ENCODE measurements at places on chromosomes 3 and 15.

DNA sequence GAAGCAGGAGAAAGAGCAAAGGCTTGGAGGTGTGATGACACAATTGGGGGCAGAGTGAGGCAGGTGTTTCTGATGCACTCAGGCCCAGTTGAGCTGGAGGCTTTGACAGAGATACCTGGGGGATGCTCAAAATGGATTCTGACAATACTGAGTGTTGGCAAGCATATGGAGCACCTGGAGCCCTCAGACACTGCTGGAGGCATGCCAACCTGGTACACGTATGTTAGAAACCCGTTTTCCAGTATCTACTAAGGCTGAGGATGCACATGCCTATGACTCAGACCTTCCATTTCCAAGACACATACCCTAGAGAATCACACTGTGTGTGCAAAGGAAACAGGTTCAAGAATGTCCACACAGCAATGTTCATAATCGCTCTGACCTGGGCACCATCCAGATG lies 58.7 kb downstream of the WNT7A start:
- no peak for DNase-seq

- no peak for DNase-seq
These were observed 8.5 kb upstream of the FBLN2 start for GRCh38 chr3:13540297-13540995.

DNA sequence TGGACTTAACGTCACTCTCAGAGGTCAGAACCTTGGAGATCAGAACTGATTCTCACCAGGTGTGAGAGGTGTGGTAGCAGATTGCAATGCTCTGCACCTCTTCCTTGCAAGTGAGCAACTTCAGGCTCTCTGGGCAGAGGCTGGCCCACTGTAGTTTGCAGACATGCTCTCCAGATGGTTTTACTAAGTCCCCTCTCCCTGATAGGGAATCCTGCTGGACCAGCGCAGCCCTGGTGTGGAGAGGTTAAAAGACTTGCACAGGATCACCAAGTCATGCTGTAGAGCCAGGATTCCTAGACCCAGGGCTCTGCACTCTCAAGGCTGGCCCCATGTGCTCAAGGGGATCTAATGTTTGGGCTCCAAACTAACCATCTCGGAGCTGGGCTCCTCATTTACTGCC lies 62.2 kb downstream of the RPL39L start:
- no peak for DNase-seq

GRCh38 chr15:99180964-99181306 lies 68.4 kb downstream of the TTC23 start:
- no peak for DNase-seq

- no peak for DNase-seq
These were observed 67.1 kb upstream of the UBE2E2 start for GRCh38 chr3:23136054-23136453.

GRCh38 chr3:194713299-194714136 lies 27.8 kb downstream of the FAM43A start:
- no peak for DNase-seq

DNA sequence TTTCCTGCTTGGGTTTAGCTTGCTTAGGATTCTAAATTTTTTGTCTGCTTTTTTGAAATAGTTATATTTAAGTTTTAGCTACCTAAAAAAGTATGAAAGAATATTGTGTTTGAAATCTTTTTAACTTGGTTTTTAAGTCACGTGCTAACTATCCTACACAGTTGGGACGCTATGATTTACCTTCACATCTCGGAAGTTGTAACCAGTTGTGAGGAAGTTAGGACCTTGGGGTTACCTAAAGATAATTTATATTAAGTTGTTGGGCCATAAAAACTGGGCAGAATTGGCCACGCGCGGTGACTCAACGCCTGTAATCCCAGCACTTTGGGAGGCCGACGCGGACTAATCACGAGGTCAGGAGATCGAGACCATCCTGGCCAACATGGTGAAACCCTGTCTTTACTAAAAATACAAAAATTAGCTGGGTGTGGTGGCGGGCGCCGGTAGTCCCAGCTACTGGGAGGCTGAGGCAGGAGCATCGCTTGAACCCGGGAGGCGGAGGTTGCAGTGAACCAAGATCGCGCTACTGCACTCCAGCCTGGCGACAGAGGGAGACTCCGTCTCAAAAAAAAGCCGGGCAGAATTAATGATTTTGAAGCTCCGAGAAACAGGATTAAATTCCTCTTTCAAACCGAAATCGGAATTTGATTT lies 1.0 kb downstream of the ZFAND6 start:
- DNase-seq, result peak; percentile 70

DNA sequence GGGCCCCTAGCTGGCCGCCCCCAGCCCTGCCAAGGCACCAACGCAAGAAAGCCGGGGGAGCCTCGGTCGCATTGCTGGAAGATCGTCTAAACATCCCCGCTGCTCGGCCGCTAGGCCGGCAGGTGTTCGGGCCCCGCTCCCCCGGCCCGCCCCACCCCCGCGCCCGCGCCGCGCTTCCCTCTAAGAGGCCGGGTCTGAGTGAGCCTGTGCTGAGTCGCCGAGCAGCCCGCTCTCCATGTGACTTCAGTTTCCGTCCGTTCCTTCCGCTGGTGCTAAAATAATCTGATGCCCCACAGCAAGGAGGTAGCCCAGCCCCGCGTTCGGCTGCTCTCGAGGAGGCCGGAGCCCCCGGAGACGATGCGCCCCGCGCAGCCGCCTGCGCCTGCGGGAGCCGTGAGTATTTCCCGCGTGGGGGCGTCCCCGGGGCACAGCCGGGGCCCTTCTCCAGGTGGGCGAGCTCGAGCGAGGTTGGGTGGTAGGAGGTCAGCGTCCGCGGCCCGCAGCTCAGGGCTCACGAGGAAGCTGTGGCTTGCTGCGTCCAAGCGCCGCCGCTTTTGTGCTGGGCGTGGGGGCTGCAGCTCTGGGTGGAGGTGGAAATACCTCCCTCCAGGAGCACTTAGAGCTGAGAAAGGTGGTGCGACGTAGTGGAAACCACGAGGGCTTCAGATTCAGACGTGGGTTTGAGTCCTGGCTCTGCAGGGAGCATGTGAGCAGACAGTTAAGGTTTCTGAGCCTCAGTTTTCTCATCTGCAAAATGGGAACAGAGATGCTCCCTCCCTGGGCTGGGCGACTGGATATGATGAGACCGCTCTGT lies at the start of gene NRROS:
Gene NRROS, plus strand, starts transcription at position 212 of the 814 bp plus-strand sequence. CDS start 14,846 bp downstream, outside the sequence.
- peak; percentile 64 for DNase-seq

GRCh38 chr3:189457631-189458412 lies 173.4 kb upstream of the TP63 start:
- no peak for DNase-seq

DNA sequence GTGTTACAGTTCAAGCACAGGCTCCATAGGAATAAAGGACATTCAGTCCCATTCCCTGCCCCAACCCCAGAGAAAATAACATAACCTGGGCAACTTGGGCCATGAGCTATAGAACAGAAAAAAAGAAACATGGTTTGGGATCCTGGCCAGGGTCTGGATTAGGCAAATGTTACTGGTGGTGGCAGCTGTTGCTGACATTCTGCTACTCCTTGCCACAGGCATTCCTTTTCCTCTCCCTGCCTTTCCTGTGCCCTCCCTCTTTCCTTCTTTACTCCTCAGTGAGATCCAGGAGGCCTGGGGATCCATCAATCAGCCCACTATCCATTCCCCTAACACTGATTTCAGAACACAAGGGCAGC lies 129.1 kb downstream of the NTRK3 start:
- DNase-seq, result no peak

DNA sequence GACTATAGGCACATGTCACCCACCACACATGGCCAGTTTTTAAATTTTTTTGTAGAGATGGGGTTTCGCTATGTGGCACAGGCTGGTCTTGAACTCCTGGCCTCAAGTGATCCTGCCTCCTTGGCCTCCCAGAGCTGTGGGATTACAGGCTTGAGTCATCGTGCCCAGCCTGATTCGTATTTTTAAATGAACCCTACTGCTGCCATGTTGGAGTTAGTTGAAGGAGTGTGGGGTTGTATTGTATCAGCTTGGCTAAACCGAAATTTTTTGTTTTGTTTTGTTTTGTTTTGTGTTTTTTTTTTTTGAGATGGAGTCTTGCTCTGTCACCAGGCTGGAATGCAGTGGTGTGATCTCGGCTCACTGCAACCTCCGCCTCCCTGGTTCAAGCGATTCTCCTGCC lies 11.8 kb upstream of the ZNF770 start:
- DNase-seq, result no peak

DNA sequence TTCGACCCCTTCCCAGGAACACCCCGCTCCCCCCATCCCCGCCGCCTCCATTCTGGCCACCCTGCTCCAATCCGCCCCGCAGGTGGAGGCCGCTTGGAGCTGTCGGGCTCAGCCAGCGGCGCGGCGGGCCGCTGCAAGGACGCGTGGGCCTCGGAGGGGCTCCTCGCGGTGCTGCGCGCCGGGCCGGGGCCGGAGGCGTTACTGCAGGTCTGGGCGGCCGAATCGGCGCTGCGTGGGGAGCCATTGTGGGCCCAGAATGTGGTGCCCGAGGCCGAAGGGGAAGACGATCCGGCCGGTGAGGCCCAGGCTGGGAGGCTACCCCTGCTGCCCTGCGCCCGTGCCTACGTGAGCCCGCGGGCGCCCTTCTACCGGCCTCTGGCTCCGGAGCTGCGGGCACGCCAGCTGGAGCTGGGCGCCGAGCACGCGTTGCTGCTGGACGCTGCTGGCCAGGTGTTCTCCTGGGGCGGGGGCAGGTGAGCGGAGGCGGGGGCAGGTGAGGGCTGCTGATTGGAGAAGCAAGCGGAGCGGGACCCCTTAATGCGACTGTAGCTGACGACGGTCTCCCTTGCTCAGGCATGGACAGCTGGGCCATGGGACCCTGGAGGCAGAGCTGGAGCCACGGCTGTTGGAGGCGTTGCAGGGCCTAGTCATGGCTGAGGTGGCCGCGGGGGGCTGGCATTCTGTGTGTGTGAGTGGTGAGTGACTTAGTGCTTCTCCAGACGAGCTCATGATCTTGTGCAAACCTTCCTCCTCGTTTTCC lies 2.5 kb downstream of the RCCD1 start:
- peak; percentile 59 for DNase-seq

GRCh38 chr15:79970624-79971434 lies at the start of gene BCL2A1:
Gene BCL2A1 (minus strand): TSS chr15:79971196. CDS start chr15:79971119, 77 bp downstream.
- DNase-seq, result peak; percentile 79

DNA sequence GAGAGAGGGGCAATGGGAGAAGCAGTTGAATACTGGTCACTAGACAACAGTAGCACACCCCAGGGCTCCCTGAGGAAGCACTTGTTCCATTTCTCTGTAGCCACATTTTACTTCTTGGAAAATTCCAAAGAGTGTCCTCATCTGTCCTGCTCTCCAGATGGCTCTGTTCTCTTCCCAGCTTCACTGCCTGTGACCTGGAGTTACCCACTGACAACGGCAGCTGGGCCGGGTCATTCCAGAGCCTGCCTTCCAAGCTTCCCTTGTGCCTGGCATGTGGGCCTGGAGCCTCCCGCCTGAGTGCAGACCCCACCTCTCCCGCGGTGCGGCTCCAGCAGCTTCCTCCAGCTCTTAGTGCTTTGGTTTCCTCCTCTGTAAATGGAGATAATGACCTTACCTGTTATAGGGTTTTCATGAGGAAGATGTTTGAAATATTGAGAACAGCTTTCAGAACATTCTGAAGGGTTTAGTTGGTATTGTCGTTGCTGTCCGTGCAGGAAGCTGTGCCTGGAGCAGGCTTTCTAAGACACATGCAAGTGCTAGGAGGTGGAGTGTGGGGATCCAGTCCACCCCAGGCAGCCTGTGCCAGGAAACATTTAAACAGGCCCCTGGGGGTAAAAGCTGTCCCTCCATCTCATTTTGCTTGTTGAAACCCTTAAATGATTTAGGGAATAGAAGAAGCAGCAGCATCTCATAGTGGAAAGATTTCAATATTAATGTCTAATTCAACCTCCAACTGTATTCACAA lies 24.8 kb downstream of the EFCC1 start:
- DNase-seq, result no peak

DNA sequence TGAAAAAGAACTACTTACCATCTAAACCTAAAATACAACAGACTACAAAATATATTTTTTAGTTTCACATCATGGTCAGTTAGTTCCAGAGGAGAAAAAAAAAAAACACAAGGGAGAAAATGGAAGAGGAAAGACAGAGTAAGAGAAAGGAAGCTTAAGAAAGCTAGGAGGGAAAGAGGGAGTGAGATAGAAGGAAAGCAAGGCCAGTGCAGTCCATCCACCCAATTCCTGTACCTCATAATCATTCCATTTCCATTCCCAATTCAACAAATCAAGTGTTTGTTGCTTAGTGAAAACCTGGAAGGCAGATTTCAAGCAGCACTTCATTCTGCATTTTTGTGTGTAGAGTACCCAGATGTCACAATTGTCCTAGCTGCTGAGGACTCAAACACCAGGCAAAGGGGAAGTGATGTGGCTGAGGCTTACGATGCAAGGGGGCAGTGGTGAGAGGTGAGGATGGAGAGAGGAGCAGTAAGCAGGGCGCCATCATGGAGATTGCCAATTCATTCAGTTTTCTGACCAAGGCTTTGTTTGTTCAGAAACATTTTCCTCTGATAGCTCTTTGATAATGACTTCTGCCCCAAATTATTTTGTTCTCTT lies 83.6 kb upstream of the GSK3B start:
- DNase-seq, result peak; percentile 44

DNA sequence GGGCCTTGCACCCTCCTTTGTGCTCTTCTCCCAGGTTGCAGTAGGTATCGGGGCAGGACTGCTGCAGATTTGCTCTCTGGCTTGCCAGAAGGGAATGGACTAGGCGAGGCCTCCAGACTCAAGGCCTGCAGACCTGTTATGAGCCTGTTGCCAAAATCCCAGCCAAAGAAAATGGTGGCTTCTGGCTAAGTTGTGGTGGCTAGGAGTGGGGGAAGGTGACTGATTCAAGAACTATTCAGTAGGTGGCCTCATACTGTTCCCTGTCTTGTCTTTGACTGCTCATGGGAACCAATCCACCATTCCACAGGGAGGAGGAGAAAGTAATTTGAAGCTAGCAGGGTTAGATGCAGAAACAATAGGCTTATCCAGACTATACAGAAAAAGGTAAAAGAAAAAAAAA lies 380.4 kb upstream of the PROK2 start:
- DNase-seq, result no peak

GRCh38 chr15:56168394-56168793 lies 75.3 kb downstream of the RFX7 start:
- no peak for DNase-seq

GRCh38 chr3:111727843-111728565 lies 131.1 kb upstream of the PHLDB2 start:
- DNase-seq, result no peak

GRCh38 chr3:190048932-190049441 lies 71.7 kb downstream of the P3H2 start:
- peak; percentile 85 for DNase-seq

DNA sequence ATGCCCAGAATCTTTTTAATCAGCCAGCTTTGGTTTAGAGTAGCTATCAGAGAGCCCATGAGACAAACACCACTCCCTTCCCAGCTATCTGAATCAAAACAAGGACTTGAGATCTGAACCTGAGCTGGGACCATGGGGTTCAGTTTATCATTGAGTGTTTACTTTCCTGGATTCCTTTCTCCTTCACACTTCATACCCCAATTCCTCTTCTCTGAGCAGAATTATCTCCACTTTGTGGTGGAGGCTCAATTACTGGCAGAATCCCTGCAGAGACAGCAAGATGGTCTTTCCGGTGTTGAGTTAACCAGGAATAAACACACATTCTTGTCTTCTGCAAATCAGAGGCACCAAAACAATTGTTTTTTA lies 102.4 kb downstream of the RPL22L1 start:
- DNase-seq, result no peak

DNA sequence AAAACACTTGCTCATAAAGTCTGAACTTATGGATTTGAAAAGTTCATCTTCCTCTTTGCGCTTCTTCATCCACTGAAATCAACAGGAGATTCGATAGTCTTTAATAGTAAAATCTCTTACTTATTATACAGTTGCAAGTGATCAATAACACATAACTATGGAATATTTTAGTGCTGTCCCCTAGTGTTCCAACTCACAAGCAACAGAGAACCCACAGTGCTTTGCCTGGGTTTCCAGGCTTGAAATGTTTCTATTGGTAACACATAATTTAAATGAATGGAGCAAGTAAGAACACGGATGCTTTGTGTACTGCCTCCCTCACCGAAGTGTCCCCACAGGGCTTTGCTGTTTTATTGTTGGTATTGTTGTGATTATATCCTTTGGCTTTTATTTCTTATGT lies 93.5 kb downstream of the WDR72 start:
- DNase-seq, result no peak
